Iris pigment epithelial cell (primary cell): ENCODE measurements at places on chromosomes 7 and 10.

DNA sequence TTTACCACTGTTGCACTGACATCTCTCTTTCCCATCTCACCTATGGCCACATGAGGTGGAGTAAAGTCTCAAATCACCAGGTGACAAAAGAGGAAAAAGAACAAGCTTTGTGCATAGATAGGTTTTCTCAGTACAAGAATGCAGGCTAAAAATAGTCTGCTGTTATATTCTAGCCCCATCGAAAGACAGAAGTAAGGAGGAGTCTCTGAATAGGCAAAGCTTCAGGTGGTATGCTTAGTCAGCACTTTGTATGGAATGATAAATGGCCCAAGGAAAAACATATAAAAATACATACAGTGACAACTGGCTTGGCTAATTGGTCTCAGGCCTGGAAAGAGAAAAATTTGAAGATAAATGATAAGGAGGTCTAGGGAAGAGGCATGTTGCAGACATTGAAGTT, 39.6 kb upstream of the KCND2 start:
- DNase-seq, result no peak

DNA sequence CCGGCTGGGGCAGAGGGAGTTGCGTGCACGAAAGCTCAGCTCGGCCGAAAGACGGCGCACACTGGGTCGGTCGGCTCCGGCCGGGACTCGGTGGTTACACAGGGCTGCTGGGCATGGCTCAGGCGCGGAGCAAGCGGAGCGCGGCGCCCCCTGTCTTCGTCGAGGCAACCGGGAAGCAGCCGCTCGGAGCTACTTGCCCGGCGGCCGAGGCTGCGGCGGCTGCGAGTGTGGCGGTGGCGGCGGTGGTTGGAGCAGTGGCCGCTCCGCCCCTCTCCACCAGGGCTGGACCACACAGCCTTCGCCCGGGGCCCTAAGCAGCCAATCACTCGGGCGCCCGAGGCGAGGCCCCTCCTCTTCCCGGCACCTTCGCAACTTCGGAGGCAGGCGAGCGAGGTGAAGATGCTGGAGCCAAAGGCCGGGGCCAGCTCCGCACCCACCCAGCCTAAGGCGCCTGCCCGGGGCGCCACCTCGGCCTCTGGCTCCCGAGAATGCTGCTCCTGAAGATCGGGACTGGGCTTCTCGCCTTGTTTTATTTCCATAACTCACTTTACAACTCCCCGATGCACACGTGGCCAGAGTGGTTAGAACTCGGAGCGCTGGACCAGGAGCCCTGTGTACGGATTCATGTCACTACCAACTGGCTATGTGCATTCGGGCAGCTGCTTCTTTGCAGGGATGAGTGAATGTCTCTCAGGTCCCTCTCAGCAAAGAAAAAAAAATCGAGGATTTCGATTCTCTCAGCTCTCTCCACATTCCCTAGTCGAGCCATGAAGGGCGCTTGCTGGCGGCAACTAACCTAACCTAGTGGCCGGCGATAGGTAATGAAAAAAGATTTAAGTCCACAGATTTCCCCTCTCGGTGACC, at the start of gene TLL2:
Gene TLL2, minus strand, starts transcription at position 229 of the 864 bp plus-strand sequence. CDS start 241 bp downstream, outside the sequence.
- peak; percentile 94 for DNase-seq

GRCh38 chr10:1217237-1217587, 161.0 kb downstream of the WDR37 start:
- DNase-seq, result no peak

GRCh38 chr10:99045671-99046070, 190.0 kb downstream of the HPSE2 start:
- no peak for DNase-seq

- no peak for DNase-seq
Measured at GRCh38 chr10:33676606-33677339, 342.3 kb upstream of the NRP1 start.

GRCh38 chr7:72106405-72106804, 305.7 kb downstream of the CALN1 start:
- DNase-seq, result no peak

DNA sequence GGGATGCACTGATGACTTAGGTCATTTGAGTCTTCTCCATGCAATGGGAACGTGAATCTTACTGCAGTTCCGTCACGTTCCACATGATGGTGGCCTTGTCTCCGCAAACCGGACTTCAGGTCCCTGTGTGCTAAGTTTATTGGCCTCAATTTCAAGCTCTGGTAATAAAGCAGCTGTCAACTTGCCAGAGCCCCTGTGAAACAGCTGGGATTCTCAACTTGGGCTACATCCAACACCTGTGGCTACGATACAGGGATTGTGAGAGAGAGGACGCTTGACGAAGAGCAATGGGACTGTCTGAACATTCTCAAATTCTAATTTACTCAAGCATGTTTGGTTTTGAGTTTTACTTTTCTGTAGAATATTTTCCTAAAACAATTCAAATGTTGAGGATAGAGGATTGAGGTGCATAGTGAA, 174.2 kb downstream of the PTN start:
- DNase-seq, result peak; percentile 80

GRCh38 chr7:32037650-32038198, 32.5 kb downstream of the PDE1C start:
- DNase-seq, result no peak

- no peak for DNase-seq
Measured at GRCh38 chr7:50768485-50769474, 13.9 kb downstream of the GRB10 start.

DNA sequence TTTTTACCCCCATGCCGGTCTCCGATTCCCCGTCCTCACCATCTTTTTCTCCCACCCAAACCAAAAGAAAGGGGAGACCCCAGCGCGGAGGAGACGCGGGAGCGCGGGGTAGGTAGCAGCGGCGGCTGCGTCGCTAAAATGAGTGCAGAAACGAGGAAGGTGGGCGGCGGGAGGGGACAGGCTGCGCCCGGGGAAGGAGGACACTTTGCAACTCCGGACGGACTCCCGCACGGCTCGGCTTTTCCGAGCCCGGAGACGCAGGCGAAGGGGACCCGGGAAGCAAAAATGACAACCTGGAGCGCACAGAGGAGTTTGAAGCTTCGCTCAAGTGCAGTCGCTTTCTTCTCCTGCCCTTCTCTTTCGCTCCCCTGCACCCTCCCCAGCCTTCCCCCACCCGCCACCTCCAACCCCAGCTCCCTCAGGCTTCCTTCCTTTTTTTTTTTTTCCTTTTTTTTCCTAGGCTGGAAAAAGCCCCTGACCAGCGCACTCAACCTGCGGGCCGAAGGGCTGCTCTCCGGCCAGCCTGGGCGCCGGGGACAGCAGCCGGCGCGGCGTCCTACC, 453 bp downstream of the SFMBT2 start:
- peak; percentile 10 for DNase-seq
